ENCODE measurements at places on chromosomes 4 and X.

- DNase-seq: no peak
These were observed 7.2 kb downstream of the CTSO start for GRCh38 chr4:155946486-155946885.

DNA sequence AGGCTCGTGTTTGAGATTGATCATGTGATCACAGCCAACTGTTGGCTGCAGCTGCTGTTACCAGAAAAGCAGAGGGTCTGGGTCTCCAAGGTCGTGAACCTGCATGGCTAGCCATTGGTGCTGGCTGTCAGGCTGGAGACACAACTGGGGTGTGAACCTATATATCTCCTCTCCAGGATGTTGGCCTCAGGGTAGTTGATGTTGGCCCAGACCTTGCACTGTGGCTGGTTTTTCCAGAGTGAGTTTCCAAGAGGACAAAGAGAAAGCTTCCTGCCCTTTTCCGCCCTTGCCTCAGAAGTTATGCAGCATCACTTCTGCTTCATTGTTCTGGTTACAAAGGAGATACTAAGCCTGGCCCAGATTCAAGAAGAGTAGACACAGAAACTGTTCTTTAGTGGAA lies 607.8 kb upstream of the HS3ST1 start:
- DNase-seq: no peak

DNA sequence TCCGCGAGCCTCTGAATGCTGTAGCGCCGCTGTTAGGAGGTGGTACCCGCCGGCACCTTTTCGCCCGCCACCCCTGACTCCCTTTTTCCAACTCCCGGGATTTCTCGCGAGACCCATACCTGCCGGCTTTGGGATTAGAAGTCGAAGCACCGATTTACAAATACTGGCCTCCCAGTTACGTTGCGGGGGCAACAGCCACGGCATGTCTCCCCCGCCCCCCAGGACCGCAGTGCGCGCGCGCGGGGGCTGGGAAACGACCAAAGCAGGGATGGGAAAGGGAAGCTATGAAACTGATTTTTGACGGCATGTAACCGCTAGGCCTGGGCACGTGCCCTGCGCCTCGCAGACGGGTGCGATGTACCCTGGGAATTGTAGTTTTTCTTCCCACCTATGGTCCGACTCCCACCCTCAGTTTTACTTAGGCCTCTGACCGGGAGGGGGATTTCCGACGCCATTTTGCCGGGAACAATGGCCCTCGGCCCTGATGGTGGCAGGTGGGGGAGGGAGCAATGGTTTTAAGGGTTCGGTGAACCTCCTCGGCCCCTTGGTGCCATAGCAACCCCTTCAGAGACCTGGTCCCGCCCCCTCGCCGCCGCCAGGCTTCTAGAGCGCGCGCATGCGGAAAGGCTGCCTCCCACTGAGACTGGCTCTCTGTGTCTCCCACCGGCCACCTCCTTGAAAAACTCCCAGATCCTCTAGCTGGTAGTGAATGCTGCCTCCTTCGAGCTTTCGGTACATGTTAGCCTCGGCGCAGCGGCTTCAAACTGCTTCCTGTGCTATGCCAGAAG lies 772 bp upstream of the WNK3 start:
- no peak for DNase-seq

DNA sequence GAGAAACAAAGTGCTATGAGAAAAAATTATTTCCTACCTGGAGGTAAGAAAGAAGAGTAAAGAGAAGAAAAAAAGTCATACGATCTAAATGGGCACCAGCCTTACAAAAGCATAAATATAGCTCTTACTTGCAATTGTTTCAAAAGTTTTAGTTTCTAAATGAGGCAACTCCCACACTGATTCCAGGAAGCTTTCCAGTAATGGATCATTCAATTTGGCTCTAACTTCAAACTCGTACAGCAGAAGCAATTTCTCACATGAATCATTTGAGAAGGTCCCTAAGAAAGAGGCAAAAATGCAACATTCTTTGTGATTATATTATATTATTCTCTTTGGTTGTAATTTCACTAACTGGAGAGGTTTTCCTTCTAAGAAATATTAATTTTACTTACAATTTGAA lies 109.9 kb downstream of the DLG3 start:
- DNase-seq: no peak

GRCh38 chr4:37453999-37454800 lies 209.7 kb downstream of the NWD2 start:
- no peak for DNase-seq

DNA sequence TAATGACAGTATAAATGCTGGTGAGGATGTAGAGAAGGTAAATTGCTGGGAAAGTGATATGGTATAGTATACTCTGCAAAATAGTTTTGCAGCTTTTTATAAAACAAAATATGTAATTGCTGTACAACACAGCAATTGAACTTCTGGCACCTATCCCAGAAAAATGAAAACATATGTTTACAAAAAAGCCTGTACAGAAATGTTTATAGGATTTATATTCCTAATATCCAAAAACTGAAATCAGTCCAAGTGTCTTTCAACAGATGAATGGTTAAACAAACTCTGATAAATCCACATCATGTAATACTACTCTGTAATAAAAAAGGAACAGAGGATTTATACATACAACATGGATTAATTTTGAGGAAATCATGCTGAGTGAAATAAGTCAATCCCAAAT lies 198.4 kb upstream of the ACTRT1 start:
- no peak for DNase-seq

DNA sequence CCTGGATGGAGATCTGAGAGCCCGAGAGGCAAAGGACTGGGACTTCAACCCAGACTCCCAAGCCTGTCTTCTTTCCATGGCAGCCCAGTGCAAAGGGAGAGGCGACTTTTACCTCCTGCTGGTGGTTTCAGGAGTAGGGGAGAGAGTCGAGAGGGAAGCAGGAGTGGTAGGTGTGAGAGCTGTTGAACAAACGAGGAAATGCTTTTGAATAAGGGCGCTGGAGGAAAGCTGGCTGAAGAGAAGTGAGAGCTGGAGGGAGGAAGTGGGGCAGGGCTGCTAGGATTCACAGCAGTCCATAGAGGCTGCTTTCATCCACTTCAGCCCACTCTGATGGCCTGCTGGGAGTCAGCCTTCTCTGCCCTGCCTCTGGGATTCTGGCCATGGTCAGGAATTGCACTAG lies 81.8 kb upstream of the EFNB1 start:
- DNase-seq: no peak

- DNase-seq: no peak
These were observed 145.0 kb downstream of the SOWAHB start for GRCh38 chr4:76752861-76753501.

GRCh38 chr4:173121076-173121561 lies 47.5 kb upstream of the GALNT7 start:
- no peak for DNase-seq

- DNase-seq: no peak
These were observed 197.4 kb upstream of the TBL1X start for GRCh38 chrX:9267415-9267814.

- no peak for DNase-seq
These were observed 4.9 kb downstream of the BCAP31 start for GRCh38 chrX:153719238-153719637.

GRCh38 chr4:77264826-77265225 lies 107.8 kb downstream of the CCNG2 start:
- DNase-seq: no peak

DNA sequence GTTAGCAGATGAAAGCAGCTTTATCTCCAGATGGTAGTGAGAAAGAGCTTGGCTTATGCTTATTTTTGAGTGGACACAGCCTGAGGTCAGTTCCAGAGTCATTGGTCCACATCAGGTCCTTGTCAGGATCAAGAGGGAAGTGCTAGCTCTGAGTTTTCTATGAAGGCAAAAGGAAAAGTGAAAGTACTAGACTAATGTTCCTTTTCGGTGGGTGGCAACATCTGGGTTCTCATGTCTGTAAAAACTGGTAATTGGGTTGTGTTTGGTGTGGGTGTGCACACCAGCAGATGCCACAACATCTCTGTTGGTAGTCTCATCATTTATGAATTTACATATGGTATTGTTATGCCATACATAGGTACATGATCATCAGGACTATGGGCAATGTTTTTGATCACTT lies 210.5 kb downstream of the PWWP3B start:
- DNase-seq: no peak

DNA sequence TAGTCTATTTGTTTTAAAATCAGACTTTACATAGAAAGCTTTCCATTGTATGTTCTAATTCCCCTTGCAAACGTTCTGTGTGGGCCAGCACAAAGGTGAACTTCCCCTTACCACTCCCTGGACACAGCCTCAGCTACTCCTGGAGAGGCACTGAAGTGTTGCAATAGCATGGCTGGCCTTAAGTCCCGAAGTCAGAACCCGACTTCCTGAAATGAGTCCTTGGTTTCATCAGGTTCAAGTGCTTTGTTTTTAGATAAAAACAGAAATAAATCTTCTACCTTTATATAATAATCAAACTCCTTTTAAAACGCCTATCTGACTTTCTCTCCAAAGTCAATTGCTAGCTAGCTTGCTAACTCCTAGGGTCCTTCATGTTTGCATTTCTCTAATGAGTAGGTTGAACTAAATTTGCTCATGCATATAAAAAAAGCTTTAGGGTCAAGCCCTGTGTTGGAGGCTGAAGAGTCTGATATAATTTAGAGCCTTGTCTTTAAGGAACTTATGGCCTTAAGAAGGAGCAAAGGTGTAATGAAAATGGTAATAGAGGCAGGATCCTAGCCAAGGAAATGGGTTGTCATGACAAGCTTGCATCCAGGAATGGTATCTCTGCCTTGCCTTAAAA lies 9.0 kb downstream of the BMP3 start:
- DNase-seq: no peak

DNA sequence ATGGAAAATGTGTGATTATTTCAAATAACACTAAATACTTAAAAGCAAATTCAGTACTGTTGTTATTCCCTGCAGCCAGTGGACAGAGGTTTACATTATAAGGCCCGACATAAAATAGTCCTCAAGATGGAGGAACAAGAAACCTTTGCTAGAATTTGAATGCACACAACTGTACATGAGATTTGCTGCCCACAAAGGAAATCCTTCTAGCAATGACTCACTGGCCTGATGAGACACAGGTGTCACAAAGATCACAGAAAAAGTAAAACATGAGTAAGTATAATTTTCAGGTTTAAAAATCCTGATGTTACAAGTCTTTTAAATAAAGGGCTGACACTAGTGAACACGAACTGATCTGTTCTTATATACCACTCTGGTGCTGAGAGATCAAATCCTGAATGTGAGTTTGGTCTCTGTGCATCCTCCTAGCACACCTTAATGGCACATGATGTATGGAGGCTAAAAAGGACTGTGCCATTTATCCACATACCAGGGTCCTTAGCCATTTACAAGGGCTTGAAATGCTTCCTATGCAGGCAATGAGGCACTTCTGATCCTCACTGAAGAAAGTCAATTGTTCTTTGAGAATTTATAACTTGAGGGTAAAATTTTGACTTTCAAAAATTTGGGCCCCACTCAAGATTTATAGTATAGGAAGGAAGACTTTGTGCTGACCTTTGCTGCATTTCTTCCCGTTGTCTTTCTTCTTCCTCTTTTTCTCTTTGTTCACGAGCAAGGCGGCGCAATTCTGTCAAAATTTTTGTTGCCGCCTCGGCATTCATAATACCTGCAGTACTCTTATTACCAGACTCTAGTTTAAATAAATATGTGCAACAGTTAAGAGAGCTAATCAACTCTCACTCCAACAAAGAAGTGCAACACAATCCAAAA lies 23.0 kb downstream of the MAP7D3 start:
- no peak for DNase-seq

GRCh38 chrX:7435822-7436221 lies 287.9 kb upstream of the PUDP start:
- no peak for DNase-seq

DNA sequence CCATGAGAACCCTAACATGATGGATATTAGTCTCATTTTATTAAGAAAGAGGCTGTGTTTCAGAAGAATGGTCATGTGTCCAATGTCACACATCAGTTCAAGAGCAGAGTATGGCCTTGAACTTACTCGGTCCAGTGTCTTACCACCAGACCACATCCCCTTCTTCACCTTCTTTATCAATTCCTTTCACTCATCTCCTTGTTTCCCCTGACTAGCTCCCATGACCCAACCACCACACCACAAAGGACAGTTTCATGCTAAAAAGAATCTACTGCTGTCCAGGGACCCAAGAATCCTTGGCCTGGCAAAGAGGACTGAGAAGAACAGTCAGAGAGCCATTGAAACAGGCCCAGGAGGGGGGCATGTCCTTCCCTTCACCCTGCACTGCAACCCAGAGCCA lies 33.6 kb upstream of the MSN start:
- DNase-seq: no peak

GRCh38 chr4:175419236-175419718 lies 392.8 kb downstream of the GPM6A start:
- DNase-seq: no peak

DNA sequence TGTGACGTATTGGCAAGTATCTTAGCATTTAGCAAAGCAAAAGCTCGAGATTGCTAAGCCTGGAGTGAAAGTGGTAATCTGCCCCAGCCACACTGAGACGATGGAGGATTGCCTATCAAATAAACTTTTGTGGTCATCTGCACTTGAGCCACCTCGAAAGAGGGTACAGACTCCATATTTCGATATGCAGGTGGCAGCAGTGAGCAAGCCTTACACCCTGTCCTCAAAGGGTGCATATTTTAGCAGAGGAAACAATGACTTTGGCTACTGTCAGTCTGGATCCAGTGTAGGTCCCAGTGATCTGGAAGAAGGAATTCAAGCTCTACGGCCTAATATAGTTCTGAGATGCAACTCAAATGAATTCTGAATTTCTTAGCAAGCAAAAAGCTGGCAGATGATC lies 153.9 kb downstream of the ATG4A start:
- DNase-seq: no peak

DNA sequence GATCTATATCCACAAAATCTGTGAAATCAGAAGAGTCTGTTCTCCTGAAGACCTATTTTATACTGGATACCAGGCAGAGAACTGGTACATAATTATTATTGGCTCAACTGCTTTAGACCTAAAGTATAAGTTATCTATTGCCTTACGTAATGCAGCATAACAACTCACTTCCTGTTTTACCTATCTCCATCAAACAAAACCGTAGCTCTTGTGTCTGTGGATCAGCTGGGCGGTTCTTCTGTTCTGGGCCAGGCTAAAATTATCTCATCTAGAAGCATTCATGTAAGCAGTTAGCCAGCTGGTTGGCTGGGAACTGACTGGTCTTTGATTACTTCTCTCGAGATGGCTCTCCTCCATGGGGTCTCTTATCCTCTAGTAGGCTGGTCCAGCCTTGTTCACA lies 57.8 kb downstream of the PPP1R2C start:
- DNase-seq: no peak

DNA sequence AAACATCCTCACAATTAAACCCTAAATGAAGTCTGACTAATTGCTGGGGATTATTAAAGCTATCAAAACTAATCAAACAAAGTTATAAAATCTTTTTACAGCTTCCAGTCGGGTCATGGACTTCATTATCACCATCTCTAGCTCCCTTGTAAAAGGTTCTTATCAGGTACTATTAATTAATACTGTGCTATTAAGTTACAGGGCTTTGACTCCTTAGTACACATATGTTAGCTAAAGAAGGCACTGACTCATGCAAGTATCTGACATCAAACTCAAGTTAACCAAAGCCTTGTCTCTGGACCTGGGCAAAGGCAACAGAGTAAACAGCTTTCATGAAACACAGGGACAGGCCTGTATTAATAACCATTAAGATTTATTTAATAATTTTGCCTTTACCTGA lies 7.9 kb upstream of the ADH4 start:
- DNase-seq: no peak
